ENCODE measurements at places on chromosomes 12 and 14. TPM values are rescaled to one million over a fixed set of nuclear protein-coding genes. Genes with fewer than 3 reads are reported as not detected.

Gene MLXIP
- 32.3 TPM for total RNA-seq

Gene CPNE6
- total RNA-seq: not detected

Gene ACOT6
- total RNA-seq: not detected

Gene SOAT2
- 0.23 TPM for total RNA-seq

All from A549 treated with ZK216348 at 1 μM for 4 hours (cell line).